ENCODE measurements at places on chromosomes 3 and 15.

DNA sequence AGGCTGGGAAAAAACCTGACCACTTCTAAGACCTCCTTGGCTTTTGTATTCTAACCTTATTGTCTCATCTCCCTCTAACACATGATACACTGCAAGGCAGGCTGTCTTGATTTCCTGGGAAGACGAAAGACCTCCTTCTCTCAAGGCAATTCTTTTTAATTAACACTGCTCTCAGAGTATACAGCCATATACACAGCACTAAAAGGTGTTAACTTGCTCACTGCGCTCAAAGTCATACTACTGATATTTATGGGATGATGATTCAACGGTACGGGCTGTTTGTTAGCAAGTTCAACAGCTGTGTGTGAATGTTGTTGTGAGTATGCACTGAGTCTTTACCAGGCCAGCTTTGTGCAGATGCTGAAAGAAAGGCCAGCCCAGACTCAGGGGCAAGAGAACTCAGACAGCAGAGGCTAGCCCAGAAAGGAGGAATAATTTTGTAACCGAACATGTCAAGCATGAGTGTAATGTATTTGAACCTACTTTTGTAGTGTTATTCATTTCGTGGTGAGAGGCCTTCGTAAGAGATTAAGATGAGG, 229.9 kb downstream of the IL5RA start:
- no peak for DNase-seq

DNA sequence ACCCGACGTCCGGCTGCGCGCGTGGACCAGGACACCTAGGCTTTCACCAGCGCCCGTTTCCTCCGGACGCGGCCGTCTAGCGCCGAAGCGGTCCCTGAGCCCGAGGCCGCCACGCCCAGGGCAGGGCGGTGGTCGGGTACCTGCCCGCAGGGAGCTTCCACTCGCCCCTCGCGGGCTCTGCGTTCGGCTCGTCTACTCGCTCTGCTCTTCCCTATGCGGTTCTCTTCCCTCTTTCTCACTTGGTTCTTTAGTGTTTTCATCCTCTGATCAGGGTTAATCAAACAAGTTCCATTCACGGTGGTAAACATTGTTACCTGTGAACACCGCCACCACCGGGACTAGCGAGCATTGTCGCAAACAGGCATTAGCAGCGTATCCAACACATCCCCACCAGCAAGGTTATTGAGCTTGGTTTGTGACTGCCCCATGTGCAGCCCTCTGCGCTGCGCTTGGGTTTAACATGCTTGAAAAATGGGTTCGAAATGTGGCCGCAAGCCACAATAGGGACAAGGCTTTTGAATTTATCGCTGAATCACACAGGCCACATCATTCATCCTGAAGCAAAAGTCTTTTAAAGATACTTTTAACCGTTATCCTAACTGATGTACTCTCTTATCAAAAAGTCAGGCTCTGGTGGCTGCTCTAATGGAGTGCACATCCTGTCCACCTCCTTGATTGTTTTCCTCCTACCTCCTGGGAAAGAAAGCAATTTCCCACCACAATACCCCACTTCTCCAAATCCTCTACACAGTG, 843 bp upstream of the CD47 start:
- no peak for DNase-seq

GRCh38 chr3:197234947-197235914, 63.2 kb downstream of the DLG1 start:
- peak; percentile 31 for DNase-seq

DNA sequence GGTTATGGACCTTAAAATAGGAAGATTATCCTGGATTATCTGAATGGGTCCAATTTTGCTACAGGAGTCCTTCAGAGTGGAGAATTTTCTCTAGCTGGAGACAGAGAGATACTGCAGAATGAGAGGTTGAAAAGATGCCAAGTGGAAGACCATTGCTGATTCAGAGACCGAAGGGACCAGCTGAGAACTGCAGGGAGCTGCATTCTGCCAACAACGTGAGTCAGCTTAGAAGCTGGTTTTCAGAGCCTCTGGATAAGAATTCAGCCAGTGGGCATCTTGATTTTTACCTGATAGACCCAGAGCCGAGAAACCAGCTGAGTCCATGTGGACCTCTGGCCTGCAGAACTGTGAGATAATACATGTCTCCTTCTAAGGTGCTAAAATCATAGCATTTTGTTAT, 234.0 kb downstream of the NR2F2 start:
- no peak for DNase-seq

DNA sequence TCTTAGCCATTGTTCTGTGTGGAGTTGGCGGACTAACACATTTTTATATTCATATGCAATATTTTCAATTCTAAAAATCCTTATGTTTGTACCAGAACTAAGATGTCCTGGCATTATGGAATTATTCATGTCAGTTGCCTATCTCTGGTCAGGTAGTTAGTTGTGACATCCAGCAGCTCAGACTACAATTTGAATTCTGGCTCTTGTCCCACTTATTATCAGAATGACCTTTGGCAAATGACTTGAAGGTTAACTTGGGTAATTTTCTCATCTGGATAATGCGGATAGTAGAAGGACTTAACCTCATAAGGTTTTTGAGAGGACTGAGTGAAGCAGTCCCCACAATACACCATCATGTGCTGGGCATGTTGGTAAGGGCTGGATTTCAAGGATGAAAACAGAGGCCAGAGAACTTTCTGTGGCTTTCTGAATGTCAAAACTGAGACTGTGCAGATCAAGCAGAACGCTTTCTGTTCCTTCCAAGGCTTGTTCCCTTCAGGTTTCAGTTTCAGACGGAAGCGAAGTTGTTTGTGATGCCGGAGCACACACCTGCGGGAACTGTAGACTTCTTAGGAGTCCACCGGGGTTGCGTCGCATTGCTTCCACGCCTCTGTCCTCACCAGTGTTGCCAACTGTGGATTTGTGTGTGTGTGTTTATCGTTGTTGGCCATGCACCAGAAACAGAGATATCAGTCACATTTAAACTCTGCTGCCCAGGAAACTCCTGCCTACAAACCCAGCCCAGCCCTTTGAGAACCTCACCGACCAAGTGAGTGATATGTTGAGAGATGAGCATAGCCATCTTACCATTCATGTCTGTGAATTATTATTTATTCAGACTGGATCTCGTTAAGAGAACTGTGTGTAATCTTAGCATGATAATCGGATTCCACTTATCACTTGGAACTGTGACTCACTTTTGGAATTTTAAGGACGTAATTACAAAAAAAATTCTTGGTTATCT, 76.0 kb downstream of the PTPRG start:
- peak; percentile 73 for DNase-seq

- no peak for DNase-seq
These were observed 2.4 kb downstream of the CCNDBP1 start for GRCh38 chr15:43187544-43188155.

Measured in mucosa of descending colon (tissue), 3 donors.